Astrocyte (in vitro differentiated cells and primary cell): ENCODE measurements at places on chromosomes 7 and 10.

- DNase-seq = no peak
Measured at GRCh38 chr7:143967398-143967797, 12.8 kb downstream of the OR2F1 start.

DNA sequence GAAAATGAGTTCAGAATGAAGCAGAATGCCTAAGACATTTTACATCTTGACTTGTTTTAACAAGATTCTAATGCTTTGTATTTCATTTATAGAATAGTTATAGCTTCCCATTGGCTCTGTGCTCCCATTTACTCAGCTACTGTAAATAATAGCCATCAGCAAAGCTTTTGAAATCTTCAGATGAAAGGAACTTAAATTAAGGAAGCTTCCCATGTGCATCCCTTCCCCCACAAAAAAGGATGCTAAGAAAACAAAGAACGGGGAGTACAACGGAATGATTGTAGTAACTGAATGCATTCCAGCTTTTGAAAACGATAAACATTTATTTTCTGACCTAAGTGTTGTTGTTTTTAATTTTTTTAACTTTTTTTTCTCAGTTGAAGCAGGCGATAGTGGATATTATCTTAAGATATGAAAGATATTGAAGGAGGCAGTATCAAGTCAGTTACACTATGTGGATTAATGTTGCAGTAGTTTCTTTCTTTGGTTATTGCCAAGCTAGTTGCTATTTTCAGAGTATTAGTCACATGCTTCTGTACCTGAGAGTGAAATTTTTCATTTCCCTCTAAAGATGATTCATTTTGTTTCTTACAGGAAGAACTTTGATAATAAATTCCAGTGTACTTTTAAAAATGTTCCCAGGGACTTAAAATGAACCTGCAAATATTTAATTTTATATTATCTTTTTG lies 129.2 kb downstream of the KCND2 start:
- peak; percentile 66 for DNase-seq

DNA sequence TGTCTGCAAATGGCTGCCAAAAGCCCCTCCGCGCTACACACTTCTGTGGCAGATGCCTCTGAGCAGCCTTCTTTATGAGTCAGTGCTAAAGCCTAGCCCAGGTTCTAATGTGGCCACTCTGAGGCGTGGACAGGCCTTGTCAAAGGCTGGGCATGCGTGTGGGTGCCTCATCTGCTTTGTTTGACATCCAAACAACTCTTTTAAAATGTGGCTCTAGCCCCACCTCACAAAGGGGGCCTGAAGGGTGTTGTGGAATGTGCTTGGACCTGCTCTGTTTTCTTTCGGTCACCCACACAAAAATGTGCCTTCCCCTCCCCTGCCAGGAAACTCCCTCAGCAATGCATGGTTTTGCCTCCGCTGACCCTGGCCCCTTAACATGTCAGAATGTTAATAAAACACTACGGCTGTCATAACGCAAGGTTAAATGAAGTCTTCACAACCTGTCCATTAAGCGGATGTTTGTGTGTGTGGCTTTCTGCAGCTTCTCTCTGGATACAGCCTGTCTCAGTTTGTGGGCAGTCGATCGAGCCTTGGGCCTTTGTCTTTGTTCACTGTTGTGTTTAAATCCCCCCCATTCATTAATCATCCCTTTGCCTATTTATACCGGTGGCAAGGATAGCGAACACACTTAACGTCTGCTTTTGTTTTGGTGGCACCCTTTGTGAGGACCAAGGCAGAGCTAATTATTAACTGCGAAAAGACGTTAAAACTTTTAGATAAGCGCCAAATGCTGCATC lies 718.9 kb downstream of the LRMDA start:
- peak; percentile 88 for DNase-seq

DNA sequence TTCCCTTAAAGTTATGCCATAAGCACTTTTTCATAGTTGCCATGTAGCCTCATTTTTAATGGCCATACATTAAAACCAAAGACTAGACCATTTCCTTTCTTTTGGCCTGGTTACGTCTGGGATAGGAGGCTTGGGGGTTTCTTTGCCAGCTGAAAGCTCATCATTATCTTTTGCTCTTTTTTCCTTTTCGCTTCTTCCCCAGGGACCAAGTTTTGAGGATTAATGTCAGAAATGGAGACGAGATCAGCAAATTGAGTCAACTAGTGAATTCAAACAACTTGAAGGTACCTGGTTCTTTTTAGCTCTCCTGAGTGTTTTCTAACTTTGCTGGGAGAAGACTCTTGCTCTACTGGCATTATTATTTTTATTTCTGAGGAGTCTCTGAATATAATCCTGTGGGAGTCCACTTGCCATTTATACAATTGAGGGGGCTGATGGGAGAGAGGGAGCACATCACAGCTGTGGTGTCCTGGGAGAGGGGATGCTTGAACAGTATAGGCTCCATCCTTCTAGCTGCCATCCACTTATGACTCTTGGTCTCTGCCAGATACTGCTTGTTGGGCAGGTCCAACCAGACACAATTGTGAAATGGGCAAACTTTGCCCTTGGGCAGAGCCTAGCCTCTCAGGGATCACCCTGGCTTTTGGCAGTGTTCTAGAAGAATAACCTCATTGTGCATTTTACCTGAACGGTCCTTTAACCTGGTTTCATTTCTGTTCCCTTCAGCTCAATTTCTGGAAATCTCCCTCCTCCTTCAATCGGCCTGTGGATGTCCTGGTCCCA lies 5.8 kb downstream of the CPA4 start:
- DNase-seq = no peak

GRCh38 chr10:107417446-107417845 lies 252.9 kb upstream of the SORCS1 start:
- DNase-seq = no peak

DNA sequence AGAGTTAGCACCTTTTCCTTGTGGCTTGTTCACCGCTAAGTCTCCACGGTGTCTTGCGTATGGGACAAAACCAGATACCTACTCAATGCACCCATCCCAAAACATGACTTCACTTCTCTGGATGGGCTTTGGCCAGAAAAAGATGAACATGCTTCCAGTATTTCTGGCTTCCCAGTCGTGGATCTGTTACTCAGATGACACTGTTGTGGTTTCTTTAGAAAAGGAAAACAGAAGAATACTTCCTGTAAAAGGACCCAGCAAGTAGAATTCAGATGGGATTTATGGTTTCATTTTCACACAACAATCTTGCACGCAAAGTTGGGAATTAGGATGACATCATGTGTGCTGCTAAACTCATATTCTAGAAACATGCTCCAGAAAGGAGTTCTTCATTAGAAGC lies 216.7 kb downstream of the ADAM12 start:
- peak; percentile 97 for DNase-seq

DNA sequence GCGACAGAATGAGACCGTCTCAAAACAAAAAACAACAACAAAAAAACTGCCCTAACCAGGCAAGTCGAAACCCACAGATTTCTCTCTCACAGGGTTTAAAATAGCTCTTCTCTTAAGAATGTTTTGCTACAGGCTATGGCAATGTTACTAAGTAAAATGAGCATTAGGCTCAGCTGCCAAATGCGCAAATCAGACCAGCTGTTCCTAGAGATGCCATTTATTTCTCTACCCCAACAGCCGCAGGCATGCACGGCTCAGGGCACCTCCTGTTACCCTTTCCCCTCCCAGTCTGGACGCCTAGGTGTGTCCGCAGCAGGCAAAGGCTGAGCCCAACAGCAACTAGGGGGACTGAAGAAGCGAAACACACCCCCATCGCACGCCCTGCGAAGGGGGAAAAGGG lies 168.3 kb upstream of the MBL2 start:
- no peak for DNase-seq

DNA sequence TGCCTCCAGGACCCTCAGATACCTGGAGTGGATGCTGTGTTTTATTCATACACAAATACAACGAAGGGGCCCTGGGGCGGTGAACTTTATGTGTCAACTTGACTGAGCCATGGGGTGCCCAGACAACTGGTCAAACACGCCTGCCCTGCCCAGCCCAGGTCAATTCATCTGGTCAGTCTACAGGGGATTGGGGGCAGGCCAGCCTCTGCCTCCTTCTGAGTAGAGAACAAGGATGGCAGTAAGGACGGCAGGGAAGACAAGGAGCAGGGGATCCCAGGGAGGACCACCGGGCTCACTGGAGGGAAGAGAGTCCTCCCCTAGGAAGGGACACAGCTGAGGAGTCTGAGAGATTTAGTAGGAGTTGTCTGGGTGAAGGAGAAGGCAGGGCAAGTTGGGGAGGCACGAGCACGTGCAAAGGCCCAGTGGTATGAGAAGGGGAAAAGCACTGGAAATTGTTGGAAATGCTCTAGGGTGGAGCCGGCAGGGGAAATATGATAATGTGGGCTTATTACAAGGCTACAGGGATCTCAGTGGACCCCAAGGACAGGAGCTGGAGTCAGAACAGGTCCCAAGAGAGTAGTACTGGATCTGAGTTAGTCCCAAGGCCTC lies 63.4 kb downstream of the MYL10 start:
- no peak for DNase-seq

DNA sequence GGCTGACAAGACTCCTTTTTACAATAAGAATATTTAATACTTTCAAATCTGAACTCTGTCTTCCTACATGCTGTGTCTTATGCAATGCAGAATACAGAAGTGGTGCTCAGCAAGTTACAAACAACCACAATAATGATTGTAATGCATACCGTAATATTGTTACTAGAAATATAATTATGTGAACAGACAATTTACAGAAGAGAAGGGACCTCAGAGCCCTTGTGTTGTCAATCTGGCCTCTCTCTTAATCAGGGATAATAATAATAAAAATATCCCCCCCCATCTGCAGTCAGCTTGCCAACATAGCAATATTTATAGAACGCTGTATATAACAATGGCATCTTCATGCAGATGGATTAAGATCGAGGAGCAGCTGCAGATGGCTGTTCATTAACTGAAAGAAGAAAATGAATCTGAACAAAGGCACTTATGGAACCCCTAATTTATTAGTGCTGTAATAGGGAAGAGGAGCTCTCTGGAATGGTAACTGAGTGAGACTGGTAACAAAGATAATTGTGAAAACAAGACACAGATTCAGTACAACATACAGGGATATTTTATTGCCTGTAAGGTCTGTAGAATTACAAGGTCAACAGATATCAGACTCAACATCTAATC lies 106.3 kb downstream of the TMEM26 start:
- no peak for DNase-seq

DNA sequence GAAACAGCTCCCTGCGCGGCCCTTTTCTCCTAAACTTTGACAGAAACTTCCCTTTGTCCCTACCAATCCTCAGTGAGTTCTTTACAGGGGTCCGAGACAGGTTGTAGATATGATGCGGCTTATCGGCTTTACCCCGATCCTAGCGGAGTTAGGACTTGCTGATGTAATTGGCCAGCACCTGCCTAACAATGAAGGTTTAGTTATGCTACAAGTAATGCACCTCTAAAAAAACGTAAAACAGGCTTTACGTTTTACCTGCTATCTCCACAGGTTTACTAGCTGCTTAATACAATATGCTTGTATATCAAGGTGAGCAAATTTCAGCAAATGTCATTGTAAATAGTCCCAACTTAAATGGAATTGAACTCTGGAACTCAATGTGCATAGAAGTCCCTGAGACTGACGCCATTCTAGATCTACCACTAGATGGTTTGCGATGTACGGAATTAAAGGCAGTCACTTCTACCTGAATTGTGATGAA lies 697 bp upstream of the SNX13 start:
- DNase-seq = no peak

GRCh38 chr10:17144032-17144431 lies 14.4 kb upstream of the CUBN start:
- DNase-seq = no peak

DNA sequence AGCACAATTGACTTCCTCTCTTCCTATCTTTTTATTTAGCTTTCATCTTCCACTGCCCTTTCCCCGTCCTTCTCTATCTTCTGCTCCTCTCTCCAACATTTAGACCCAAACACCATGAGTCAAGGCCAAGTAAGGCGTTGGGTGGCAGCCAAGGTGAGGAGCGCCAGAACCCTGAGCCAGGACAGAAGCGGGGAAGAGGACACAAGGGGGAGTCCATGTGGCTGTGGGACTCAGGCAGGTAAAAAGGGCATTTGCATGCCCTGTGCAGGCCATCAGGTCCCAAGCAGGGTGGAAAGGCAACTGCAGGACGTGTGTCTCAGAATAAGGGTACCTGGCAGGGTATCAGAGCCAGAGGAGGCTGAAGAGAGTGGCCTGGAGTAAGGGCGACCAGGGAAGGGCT lies 192.4 kb upstream of the PFKP start:
- DNase-seq = no peak

- DNase-seq = no peak
Measured at GRCh38 chr7:114857605-114858004, 64.3 kb upstream of the MDFIC start.

- DNase-seq = no peak
Measured at GRCh38 chr7:69190763-69191162, 407.5 kb upstream of the AUTS2 start.

DNA sequence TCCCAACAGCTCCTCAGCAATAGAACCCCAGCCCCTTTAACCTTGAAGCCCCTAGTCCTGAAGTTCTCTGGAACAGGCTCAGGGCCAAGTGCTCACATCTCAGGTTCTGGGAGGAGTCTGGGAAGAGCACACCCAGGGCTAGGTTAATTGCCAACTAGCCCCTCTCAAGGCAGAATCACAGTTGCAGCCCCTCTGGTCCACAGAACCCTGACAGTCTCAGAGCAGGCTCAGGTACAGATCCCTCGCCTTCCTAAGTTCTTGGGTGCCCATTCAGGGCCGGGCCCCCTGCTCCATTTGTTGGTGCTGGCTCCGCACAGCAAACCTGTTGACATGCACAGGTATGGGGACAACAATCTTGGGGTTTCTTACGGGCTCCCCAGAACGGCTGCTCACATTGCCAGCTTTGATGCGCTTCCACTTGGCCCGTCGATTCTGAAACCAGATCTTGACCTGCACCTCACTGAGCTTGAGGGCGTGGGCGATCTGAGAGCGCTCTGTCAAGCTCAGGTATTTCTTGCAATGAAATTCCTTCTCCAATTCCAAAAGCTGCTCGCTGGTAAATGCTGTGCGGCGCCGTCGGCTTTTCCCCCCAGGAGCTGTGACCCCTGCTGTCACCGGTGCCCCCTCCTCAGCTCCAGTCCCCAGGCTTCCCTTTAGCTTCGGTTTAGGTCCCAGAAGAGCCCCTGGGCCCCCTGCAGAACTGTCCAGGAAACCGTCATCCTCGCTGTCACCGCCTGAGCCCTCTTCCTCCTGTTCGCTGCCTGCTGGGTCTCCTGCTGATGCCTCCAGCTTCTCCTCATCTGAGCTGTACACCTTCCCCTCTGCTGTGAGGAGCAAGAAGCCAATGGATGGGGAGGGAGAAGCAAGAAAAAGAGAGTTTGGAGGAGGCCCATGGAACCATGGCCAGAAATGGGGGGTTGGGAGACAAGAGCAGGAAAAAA lies 18.9 kb downstream of the GBX1 start:
- no peak for DNase-seq

DNA sequence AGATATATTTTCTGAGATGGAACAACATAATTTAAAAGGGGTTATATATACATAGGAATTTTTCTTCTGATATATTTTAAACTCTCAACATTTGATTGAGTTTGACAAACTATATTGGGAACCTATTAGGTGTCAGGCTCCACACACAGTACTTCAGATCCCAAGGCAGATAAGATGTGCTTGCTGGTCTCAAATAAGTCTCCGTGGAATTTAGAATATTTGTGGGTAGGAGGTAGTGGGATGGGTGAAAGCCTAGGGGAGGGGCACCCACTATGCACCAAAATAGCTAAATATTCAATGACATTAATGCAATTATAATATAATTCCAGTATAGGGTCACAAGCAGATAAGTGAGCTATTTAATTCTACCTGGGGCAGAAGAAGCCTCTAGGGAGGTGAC lies 81.5 kb downstream of the ARL4A start:
- no peak for DNase-seq

- DNase-seq = peak; percentile 92
Measured at GRCh38 chr10:28991333-28992270, 297.3 kb upstream of the LYZL1 start.
